Daoy (cell line): ENCODE measurements at places on chromosomes 7 and 10. TPM values are rescaled to one million over a fixed set of nuclear protein-coding genes. Genes with fewer than 3 reads are reported as not detected.

DNA sequence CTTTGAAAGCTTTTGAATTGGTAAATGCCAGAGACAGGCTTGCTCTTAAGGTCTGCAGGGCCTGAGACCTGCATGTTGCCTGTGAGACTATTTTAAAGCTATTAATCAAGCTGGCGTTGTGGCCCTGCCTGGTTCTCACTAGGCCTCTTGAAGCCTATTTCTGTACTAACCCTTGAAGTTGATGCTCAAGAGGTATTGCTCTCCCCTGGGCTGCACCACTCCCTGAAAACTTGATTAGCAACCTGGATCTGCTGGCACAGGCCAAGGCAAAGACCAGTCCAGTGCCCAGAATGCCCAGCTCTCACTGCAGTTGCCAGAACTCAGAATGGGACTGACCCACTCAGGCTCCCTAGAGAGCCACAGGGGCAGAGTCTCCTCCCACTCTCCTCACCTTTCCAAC is 220.0 kb upstream of the MEOX2 start:
- no peak for DNase-seq

GRCh38 chr10:10418387-10418786 is 599.3 kb upstream of the CELF2 start:
- DNase-seq, result no peak

GRCh38 chr7:35424869-35425495 is 171.1 kb upstream of the TBX20 start:
- DNase-seq, result peak; percentile 80

GRCh38 chr10:74738542-74738941 is 87.9 kb upstream of the KAT6B start:
- no peak for DNase-seq

GRCh38 chr10:127115100-127115499 is 81.3 kb downstream of the INSYN2A start:
- DNase-seq, result no peak

- no peak for DNase-seq
Measured at GRCh38 chr10:16999665-17000451, 129.8 kb downstream of the CUBN start.

DNA sequence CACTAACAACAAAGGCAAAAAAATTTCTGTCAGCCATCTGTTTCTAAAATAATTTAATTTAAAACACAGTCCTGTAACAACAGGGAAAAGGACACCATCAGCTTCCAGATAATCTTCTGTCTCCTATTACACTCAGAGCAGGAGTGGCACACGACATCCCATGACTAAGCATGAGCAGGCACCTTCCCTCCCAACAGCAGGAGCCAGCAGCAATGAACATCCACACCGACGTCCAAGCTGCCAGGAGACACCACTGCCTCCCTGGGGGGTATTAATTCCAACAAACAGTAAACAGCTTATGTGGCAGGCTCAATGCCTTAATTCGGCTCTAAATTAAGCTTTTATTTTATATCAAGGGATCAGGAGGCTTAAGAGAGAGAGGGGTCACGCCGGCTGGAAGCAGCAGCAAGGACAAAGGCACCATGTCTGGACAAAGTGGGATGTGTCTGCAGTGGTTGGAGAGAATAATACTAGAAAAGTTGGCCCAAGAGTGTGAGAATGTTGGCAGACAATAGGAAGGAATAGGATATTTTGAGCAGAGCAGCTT is 45.7 kb downstream of the KIAA1549 start:
- DNase-seq, result peak; percentile 93

DNA sequence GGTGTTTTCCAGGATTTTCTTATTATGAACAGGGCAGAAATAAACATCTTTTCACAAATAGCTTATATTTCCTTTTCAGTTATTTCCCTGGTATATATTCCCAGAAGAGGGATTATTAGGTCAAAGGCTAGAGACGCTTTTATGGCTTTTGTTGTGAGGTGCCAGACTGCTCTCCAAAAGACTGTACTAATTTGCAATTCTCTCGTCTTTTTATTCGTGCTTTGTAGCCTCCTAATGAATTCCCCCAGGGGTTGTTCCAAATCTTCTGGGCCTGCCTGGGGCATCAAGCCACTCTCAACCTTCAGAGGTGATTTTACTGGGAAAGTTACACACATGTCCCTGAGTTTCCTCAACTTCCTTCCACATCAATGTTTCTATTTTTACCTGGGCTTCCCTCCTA is 34.0 kb upstream of the R3HCC1L start:
- no peak for DNase-seq

Gene OR6V1
- total RNA-seq, result not detected in 2 replicates

Gene CCDC146
- 0.12 and 0.34 TPM in 2 replicates for total RNA-seq
